ENCODE measurements at places on chromosomes 13 and 19.

GRCh38 chr13:67123165-67123564, 107.0 kb downstream of the PCDH9 start:
- DNase-seq, result no peak

- DNase-seq, result no peak
Measured at GRCh38 chr13:43132911-43133310, 109.5 kb downstream of the DNAJC15 start.

DNA sequence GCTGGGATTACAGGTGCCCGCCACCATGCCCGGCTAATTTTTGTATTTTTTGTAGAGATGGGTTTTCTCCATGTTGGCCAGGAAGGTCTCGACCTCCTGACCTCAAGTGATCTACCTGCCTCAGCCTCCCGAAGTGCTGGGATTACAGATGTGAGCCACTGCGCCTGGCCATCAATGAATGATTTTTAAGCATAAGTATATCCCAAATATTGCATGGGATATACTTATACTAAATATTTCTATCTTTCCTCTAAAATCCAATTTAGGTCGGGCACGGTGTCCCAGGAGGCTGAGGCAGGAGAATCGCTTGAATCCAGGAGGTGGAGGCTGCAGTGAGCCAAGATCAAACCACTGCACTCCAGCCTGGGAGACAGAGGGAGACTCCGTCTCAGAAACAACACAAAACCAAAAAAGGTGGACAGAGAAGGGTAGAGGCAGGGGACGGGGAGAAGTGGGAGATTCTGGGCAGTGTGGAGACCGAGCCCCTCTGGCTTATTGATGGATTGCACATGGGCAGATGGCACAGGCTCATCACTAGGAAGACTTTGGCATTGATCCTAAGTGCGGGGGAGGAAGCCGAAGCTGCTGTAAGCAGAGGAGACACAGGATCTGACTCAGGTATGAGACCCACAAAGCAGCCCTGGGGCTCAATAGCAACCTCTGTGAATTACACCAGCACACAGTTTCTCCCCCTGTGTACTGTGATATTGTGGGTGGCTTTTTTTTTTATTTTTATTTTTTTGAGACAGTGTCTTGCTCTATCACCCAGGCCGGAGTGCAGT, 13.5 kb downstream of the ARRDC5 start:
- DNase-seq, result no peak

- no peak for DNase-seq
Measured at GRCh38 chr13:113337556-113337955, 26.4 kb downstream of the GRTP1 start.

DNA sequence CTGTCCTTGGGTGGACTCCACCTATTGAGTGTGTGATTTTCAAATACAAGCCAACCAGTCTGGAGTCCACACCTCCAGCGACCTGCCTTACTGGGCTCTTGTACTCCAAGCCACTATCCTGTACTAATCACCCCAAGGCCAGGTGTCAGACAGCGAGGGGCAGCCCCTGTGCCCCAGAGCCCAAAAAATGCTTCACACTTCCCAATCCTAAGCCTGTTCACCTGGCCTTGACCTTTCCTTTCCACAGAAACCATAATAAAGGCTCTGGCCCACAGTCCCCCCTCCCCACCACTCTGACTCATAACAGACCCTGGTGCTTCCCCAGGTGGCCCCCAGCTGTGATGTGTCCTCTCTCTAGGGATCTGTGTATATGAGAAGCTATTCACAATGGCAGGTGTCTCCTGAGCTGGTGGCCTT, 3.9 kb downstream of the CD209 start:
- no peak for DNase-seq

- DNase-seq, result no peak
Measured at GRCh38 chr13:57634839-57635165, 3.3 kb downstream of the PCDH17 start.

DNA sequence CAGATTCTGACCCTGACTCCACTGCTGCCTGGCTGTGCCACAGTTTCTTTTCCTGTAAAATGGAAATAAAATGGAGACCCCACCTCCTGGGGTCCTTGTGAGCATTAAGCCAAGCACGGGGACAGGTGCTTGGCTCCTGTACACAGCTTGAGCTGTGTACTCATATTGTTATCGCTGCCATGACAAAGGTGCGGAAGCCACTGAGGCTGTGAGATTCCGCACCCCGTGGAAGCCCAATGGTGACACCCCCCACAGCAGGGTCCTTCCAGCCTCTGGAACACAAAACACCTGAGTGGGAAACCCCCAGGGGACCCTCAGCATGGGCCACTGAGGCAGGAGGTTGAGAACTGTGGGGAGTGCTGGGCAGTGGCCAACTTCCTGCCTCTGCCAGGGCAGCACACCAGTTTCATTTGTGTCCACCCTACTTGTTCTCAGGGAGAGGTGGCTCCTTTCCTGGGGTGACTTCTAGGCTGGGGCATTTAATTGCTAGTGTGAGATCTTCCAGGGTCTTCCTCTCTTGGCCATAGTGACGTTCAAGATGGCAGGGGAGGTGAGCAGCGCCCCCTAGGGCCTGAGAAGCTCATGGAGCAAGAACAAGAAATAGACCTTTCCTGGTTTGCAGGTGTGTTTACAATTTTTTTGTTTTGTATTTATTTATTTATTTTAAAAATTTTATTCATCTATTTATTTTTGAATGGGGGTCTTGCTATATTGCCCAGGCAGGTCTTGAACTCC, 5.4 kb upstream of the JSRP1 start:
- DNase-seq, result no peak

GRCh38 chr13:42275506-42275905, 3.6 kb downstream of the AKAP11 start:
- no peak for DNase-seq

- DNase-seq, result no peak
Measured at GRCh38 chr13:83223546-83223945, 658.7 kb downstream of the SLITRK1 start.

- no peak for DNase-seq
Measured at GRCh38 chr13:109695402-109696190, 90.8 kb downstream of the IRS2 start.

DNA sequence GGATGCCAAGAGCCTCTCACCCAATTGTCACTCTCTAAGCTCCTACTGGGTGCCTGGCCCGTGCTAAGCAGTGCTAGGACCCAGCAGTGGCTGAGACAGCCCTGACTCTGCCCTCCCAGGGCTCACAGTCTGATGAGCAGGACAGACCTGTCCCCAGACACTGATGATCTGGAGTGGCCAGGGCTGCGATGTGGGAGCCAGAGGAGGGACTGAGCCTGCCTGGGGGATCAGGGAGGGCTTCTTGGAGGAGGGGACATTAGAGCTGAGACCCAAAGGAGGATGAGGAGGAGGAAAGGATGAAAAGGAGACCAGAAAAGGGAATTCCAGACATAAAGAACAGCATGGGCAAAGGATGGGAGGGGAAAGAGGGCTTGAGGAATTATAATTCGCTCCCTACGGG, 6.6 kb downstream of the ERCC1 start:
- no peak for DNase-seq

GRCh38 chr13:45615501-45616101, at the start of gene ERICH6B:
Gene ERICH6B (minus strand): TSS chr13:45615739. CDS start chr13:45597005, 18,734 bp downstream.
- no peak for DNase-seq

GRCh38 chr13:79796136-79796535, 315.2 kb downstream of the NDFIP2 start:
- no peak for DNase-seq

GRCh38 chr13:30151388-30151787, 156.0 kb downstream of the KATNAL1 start:
- DNase-seq, result no peak

DNA sequence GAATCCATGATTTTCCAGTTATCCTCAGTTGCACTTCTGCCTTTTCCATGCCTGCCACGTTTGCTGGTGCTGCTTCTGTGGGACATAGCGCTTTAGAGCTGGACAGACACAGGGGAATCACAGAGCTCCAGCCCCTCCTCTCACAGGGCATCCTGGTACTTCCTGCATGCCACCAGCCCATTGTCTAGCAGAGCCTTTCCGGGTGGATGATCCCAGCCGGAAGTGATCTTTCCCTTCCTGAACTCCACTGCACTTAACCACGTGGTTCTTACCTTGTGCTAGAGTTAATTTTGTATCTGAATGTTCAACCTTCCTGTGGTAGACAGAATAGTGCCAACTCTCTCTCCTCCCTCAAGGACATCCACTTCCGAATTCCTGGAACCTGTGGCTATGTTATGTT, 12.6 kb upstream of the OLFM4 start:
- no peak for DNase-seq

DNA sequence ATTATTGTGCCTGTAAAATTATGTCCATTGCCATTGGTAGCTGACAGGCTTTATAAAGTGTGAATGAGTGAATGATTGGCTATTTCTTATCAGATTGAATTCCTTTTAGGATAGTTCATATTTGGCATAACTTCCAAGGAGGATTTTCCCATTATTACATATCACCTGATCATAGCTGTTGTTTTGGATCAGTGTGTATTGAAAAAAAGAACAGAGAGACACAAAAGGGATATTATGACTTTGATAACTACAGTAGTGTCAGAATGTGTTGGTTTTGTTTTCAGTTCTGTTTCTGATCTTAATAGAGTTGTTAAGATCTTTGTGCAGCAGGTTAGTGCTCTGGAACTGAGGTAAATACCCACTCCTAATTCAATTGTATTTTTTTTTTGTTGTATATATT, 103.8 kb downstream of the LRCH1 start:
- no peak for DNase-seq

GRCh38 chr19:5038631-5039271, 69.8 kb downstream of the KDM4B start:
- no peak for DNase-seq

DNA sequence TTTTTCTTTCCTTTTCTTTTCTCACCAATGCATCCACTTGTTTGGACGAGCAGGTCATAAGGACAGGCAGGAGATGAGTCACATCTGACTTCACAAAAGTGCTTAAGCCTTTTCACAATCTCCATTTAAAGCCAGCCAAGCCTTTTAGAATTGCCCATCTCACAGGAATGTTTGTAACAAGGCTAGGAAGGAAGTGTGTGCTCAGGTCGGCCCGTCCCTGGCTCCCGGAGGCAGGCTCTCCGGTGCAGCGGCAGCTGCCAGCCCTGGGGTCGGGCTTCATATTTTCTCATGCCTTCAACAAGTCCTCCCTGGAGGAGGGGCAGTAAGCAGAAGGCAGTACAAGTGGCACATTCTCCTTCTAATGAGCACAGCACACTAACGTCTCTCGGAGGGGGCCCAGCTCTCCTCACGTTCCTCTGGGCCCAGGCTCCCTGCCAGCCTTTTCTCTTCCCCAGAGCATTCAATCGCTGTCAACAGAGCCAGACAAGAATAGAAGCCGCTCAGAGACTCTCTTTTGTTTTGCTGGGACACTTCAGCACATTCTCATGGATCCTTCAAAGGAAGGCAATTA, 180.5 kb downstream of the COL4A1 start:
- peak; percentile 65 for DNase-seq

GRCh38 chr19:11152318-11153062, 3.1 kb downstream of the SPC24 start:
- no peak for DNase-seq

DNA sequence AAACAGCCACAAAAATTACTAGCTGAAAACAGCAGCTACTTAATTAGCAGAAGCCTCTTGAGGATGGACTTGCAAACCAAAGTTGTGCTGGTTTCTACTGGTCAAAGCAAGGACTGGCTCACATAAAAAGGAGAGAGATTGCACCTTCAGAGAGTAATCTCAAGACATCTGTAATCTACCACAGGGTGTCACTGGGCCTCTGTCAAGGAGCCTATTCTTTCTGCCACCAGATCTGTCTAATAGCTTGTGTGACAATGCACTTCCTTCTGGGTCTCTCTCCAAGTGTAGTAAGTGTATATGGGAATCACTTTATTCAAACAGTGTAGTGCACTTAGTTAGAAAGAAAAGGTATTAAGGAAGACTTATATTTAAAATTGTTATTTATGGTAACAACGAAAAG, 24.4 kb upstream of the ZNF561 start:
- no peak for DNase-seq

DNA sequence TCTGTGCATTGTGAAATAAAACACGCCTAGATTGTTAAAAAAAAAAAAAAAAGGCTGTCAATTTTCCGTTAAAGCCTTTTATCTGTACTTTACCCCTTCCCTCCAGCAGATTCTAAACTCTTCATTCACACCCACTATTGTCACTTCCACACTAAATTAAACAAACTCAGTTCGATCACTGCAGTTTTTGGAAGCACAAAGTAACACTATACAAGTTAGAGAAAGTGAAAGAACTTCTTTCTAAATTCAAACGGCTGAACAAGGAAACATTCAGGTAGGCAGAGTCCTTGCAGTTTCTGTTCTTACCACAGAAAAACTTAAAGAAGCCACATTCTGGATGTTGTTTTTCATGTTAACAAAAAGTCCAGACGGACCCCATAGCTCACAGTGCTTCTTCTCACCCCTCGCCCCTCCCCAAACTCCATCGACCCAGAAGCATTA, 27.5 kb upstream of the UBE2L5 start:
- no peak for DNase-seq

- no peak for DNase-seq
Measured at GRCh38 chr13:77313923-77314322, 13.0 kb downstream of the MYCBP2 start.

DNA sequence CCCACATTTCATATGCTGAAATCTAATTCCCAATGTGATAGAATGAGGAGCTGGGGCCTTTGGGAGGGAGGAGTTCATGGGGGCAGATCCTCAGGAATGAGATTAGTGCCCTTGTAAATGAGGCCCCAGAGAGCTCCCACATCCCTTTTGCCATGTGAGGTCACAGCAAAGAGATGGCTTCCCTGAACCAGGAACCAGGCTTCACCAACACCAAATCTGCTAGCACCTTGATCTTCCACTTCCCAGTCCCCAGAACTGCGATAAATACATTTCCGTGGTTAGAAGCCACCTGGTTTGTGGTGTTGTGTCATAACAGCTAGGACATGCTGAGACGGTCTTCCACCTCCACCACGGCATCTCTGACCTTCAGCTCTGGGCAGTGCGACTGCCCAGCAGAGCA, 62.1 kb downstream of the ING1 start:
- no peak for DNase-seq

All from SHP77 treated with DMSO at 0.1 percent for 48 hours (cell line).